ENCODE measurements at places on chromosomes 12 and 14.

- DNase-seq = no peak
Observed at GRCh38 chr12:110780448-110780847, 37.8 kb upstream of the PPP1CC start.

DNA sequence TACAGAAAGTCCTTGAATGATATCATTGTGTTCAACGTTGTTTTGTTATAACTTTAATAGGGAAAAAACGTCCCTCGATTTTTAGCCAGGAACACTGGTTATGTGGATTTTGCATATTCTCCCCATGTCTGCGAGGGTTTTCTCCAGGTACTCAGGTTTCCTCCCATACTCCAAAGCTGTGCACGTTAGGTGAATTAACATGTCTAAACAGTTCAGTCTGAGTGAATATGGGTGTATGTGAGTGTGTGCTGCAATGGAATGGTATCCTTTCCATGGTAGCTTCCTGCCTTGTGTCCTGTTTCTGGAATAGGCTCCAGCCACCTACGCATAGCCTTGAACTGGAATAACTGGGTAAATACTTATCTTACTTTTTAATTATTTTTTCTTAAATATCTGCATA lies 810.8 kb upstream of the ATXN7L3B start:
- no peak for DNase-seq

- no peak for DNase-seq
Observed at GRCh38 chr12:31215518-31216232, 110.3 kb downstream of the SINHCAF start.

DNA sequence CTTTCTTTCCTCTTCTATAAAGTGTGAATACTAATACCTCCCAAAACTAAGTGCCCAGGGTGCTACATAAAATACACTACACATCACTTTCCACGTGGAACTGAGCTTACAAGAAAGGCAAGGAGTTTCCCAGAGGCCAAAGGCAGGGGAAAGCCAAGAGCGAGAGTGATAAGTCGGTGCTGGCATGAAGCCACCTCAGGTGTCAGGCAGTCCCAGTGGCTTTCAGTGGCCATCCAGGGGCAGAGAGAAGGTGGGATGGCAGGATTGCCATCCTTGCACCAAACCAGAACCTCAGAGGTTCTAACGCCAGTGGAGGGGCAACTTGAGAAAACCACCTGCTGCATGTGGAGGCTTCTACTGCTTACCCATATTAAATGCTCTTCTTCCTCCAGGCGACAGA lies 79.7 kb upstream of the DIO3 start:
- no peak for DNase-seq

GRCh38 chr14:96105926-96106441 lies 66.8 kb downstream of the C14orf132 start:
- peak; percentile 97 for DNase-seq
